Breast epithelium (tissue), 4 donors: ENCODE measurements at places on chromosomes 1 and 21. TPM values are rescaled to one million over a fixed set of nuclear protein-coding genes. Genes with fewer than 3 reads are reported as not detected.

DNA sequence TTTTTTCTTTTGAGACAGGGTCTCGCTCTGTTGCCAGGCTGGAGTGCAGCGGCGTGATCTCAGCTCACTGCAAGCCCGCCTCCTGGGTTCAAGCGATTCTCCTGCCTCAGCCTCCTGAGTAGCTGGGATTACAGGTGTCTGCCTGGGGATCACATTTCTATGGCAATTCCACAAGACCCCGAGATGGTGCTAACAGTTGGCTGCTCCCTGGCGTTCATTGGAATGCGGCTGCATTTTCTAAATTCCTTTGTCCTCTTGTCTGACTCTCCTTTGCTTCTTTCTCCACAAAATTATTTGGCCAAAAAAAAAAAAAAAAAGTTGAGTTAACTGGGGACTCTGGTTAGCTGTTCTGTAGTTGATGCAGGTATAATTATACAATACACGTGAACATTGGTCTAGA, 176.4 kb downstream of the ETS2 start:
- no peaks in the 10 kb centered on the region for H3K36me3 ChIP-seq
- H3K4me1 ChIP-seq = peaks cover 5% of the 10 kb centered on the region
- DNase-seq = no peak
- no peak overlapping the region for H3K27ac ChIP-seq

- no peak overlapping the region for H3K27ac ChIP-seq
- H3K36me3 ChIP-seq = no peaks in the 10 kb centered on the region
- no peak overlapping the region for H3K4me3 ChIP-seq
- no peaks in the 10 kb centered on the region for H3K4me1 ChIP-seq
- H3K27me3 ChIP-seq = peaks cover 3% of the 10 kb centered on the region
These were observed 2.9 kb upstream of the PLCH2 start for GRCh38 chr1:2473198-2473597.

GRCh38 chr1:115980156-115980555, 3.8 kb downstream of the SLC22A15 start:
- no peak for DNase-seq
- no peak overlapping the region for H3K27ac ChIP-seq
- H3K36me3 ChIP-seq = no peaks in the 10 kb centered on the region
- no peak overlapping the region for H3K4me3 ChIP-seq
- H3K27me3 ChIP-seq = no peaks in the 10 kb centered on the region

GRCh38 chr1:194533641-194534040, 1347.2 kb upstream of the B3GALT2 start:
- H3K27me3 ChIP-seq = no peaks in the 10 kb centered on the region
- no peak overlapping the region for H3K27ac ChIP-seq
- no peak for DNase-seq
- H3K4me3 ChIP-seq = no peak overlapping the region
- H3K4me1 ChIP-seq = no peaks in the 10 kb centered on the region
- H3K36me3 ChIP-seq = no peaks in the 10 kb centered on the region

GRCh38 chr1:54290506-54291184, 90.7 kb downstream of the MRPL37 start:
- no peak overlapping the region for H3K4me3 ChIP-seq
- H3K36me3 ChIP-seq = no peaks in the 10 kb centered on the region
- H3K27ac ChIP-seq = peak overlapping the region; percentile 57

DNA sequence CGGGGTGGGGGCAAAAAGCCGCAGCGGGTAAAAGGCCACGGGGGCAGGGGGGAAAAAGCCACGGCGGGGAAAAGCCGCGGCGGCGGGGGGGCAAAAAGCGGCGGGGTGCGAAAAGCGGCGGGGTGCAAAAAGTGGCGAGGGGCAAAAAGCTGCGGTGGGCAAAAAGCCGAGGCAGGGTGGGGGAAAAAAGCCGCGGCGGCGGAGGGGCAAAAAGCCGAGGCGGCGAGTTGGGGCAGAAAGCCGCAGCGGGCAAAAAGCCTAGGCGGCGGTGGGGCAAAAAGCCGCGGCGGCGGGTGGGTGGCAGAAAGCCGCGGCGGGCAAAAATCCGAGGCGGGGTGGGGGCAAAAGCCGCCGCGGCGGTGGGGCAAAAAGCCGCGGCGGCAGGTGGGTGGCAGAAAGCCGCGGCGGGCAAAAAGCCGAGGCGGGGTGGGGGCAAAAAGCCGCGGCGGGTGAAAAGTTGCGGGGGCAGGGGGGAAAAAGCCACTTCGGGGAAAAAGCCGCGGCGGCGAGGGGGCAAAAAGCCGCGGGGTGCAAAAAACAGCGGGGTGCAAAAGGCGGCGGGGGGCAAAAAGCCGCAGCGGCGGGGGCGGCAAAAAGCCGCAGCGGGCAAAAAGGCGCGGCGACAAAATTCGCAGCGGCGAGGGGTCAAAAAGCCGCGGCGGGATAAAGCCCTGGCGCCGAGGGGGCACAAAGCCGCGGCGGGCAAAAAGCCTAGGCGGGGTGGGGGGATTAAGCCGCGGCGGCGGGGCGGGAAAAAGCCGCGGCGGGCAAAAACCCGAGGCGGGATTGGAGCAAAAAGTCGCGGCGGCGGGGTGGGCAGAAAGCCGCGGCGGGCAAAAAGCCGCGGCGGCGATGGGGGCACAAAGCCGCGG, 3901.2 kb downstream of the SRGAP2C start:
- no peak overlapping the region for H3K27ac ChIP-seq
- no peaks in the 10 kb centered on the region for H3K4me1 ChIP-seq
- DNase-seq = no peak
- no peaks in the 10 kb centered on the region for H3K27me3 ChIP-seq
- H3K4me3 ChIP-seq = no peak overlapping the region
- no peaks in the 10 kb centered on the region for H3K36me3 ChIP-seq

GRCh38 chr21:15206514-15206913, 141.7 kb upstream of the NRIP1 start:
- no peak for DNase-seq
- H3K36me3 ChIP-seq = no peaks in the 10 kb centered on the region
- H3K27ac ChIP-seq = no peak overlapping the region
- H3K4me3 ChIP-seq = no peak overlapping the region
- H3K4me1 ChIP-seq = no peaks in the 10 kb centered on the region

- no peaks in the 10 kb centered on the region for H3K27me3 ChIP-seq
- DNase-seq = no peak
- H3K4me1 ChIP-seq = no peaks in the 10 kb centered on the region
- no peak overlapping the region for H3K4me3 ChIP-seq
These were observed 1.5 kb upstream of the SCP2 start for GRCh38 chr1:52925571-52926005.

FCGR3A gene
- 12.9 TPM for total RNA-seq

MSH4 gene
- 0.66 TPM for total RNA-seq

AMY2A gene
- not detected for total RNA-seq

OR2T4 gene
- not detected for total RNA-seq

EFCAB7 gene
- total RNA-seq = 12.5 TPM

MAN1C1 gene
- total RNA-seq = 13.8 TPM
